Fibroblast of the aortic adventitia (primary cell): ENCODE measurements at places on chromosomes 6 and 20.

DNA sequence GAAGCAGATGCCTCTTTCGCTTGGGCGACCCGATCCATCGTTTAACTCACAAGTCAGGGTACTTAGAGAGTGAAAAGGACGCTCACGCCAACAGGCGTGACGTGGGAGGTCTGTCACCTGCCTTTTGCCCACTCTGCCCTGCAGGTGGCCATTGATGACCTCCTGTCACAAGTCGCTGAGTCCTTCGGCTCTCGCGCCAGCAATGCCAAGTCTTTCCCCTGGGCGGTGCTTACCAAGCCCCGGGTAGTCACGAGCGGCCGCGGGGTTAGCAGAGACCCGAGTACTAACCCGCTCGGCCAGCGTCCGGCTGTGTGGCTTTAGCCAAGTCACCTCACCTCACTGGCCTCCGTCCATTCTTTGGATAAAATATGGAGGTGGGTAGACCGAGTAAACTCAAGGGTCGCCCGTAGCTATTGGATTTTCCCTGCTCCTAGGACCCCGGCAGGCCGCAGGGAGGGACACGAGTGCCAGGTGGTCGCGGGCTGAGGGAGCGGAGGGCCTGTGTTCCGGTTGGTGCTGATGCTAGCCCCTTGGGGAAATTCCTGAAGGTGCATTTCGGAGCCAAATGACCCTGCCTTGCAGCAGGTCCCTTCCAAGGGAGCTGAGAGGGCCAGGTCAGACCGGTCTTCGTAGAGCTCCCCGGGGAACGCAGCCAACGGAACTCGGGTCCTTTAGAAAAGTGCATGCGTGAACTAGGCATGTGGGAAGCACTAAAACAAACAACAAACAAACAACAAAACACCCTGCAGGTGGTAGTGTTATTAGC lies 668 bp downstream of the PKIB start:
- peak; percentile 9 for DNase-seq

- DNase-seq, result no peak
Measured at GRCh38 chr6:96925290-96925687, 761 bp downstream of the KLHL32 start.

DNA sequence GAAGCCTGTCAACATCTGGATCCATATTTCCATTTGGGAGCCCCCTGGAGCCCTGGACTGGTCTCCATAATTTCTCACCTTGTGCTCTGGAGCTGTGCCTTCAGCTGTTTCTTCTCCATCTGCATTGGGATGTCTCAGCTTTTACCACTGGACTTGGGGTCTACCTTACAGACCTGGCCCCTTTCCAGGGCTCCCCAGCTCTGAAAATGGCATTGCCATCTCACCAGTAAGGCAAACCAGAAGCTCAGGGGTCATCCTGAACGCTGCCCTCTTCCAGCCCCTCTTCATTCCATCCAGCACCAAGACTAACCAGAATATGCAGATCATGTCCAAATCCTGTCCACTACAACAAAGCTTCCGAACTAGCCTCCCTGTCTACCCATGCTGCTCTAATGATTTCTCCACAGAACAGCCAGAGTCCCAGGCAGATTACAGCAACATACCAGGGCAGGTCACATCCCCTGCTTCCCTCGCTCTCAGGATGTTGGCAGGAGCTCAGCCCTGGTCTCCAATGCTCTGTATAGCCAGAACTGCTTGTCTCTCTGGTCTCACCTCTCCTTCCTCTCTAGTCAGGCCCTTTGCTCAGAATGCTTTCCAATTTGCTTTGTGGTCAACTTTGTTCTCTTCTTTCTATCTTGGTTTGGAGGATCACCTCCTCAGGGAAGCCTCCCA lies 17.7 kb upstream of the NNAT start:
- no peak for DNase-seq

GRCh38 chr6:20699402-20699801 lies 165.1 kb downstream of the CDKAL1 start:
- no peak for DNase-seq

GRCh38 chr6:32187009-32187709 lies 2.8 kb downstream of the PBX2 start:
- no peak for DNase-seq

DNA sequence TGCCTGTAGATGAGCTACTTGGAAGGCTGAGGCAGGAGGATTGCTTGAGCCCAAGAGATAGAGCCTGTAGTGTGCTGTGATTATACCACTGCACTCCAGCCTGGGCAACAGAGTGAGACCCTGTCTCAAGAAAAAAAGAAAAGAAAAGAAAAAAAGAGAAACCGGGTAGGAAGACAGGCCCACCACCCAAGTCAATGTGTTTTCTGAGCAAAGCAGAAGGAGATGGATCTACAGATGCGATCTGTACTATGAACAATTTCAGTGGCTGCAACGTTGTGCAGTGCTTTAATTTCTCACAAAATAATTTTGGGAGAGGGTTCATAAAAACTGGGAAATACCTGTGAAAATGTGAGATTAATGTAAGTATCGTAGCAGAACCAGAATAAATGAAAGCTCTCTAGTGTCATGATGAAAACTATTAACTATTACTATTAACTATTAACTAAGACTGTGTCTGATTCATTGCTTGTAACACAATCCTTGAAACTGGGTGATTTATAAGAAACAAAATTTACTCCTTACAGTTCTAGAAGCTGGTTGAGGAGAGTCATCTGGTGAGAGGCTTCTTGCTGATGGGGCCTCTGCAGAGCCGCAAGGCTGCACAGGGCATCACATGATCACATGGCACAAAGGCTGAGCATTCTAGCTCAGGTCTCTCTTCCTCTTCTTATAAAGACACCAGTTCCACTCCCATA lies 233.1 kb upstream of the ZNF217 start:
- DNase-seq, result no peak

- DNase-seq, result peak; percentile 86
Measured at GRCh38 chr6:132147530-132148011, 196.4 kb upstream of the CCN2 start.

- DNase-seq, result peak; percentile 31
Measured at GRCh38 chr6:34531580-34532201, 24.4 kb downstream of the SPDEF start.
